ENCODE measurements at places on chromosomes 2 and 18. TPM values are rescaled to one million over a fixed set of nuclear protein-coding genes. Genes with fewer than 3 reads are reported as not detected.

Gene OR6B2
- not detected for total RNA-seq

Gene RESP18
- not detected for total RNA-seq

Gene MC2R
- not detected for total RNA-seq

Gene ADRA2B
- not detected for total RNA-seq

Gene ZNF519
- total RNA-seq = 5.6 TPM

Gene SNTG2
- not detected for total RNA-seq

Gene MAB21L4
- total RNA-seq = not detected
